ENCODE measurements at places on chromosomes 7 and 10. TPM values are rescaled to one million over a fixed set of nuclear protein-coding genes. Genes with fewer than 3 reads are reported as not detected.

Gene OPALIN
- not detected for polyA plus RNA-seq

GRCh38 chr7:36810032-36810431, 85.7 kb upstream of the AOAH start:
- DNase-seq = no peak

GRCh38 chr7:25430200-25430931, 202.1 kb upstream of the NPVF start:
- no peak for DNase-seq

DNA sequence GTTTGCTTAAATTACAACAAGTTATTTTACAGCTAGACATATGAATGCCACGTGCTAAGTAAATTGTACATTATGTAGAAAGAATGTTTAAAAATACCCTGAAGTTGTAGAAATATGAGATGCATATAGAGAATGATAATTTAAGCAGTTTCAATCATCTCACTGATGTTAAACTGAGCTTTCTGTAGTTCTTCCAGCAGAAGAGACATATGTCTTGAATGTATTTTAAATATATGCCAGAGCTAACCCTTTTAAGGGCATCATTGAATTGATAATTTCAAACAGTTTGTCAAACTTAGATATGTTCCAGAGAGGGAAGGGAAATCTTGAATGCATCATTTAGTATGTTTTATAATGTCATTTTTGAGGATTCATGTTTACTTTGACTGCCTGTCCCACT, 255.2 kb downstream of the MDFIC start:
- no peak for DNase-seq

Gene FOXI2
- polyA plus RNA-seq = not detected

GRCh38 chr10:62068464-62068863, 167.0 kb downstream of the ARID5B start:
- no peak for DNase-seq

GRCh38 chr7:134845461-134845860, 66.0 kb downstream of the CALD1 start:
- peak; percentile 13 for DNase-seq

DNA sequence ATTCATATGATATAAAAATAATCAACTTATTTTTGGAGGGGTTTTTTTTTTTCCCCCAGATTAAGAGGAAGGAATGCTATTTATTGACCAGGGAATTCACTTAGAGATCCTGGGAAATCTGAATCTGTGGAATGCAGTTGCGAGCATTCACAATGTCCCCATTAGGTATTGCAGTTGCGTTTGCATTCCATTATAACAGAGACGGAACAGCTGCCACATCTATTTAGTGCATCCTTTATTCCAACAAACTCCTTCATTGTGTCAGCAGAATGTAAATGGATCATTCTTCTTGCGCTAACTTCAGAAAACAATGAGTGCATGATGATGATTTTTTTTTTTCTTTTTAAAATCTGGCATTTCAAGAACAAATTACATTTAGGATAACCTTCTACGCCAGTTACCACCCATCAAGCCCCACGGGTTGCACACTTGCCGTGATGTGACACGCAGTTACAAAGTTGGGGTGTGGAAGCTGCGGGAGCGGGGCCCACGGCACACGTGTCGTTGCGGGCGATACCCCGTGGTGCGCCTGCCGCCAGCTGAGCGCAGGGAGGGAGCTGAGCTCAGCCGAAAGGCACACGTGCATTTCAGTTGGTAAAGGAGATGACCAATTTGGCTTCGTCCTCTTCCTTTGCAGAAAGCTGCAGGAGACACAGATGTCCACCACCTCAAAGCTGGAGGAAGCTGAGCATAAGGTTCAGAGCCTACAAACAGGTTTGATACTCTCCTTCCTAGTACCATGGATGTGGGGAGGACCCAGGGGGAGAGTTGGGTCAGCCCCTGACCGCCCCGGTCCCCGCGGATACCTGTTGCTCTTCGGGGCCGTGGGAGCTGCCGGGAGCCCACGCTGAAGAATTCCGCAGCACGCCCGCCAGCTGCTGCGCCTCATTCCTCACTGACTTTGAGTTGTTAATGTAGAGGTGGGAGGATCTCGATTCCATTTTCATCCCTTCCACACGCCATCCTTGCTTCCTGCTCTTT, 175.3 kb upstream of the SH2B2 start:
- DNase-seq = no peak

DNA sequence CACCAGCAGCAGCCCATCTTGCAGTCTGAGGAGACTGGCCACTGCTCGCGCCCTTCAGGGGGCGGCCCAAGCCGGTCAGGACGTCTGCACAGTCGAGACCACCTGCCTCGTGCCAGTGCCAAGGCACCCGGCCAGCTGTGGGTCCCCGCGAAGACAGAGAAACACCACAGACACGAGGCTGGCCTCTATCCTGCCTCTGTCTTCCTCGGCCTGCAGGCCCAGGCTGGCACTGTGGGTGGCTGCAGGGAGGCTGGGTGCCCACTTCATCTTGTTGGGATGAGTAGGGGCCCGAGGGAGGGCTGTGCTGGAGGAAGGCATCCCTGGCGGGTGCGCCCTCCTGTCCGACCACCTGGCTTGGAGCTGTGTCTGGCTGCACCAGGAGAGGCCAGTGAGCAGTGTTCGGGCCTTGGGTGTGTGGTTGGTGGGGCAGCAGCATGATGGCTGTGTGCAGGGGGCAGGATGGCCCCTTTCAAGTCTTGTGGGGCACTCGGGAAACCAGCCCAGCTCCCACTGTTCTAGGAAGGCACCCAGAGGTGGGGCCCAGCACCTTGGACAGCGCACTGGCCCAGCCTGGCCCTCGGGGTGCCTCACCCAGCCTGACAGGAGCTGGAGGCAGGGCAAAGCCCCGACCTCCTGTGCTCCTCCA, 7.3 kb downstream of the DPYSL4 start:
- DNase-seq = no peak

- DNase-seq = no peak
Observed at GRCh38 chr10:91592266-91592975, 40.5 kb downstream of the PPP1R3C start.

GRCh38 chr10:44358080-44358771, 26.7 kb downstream of the CXCL12 start:
- no peak for DNase-seq

GRCh38 chr10:78458983-78459638, 425.4 kb downstream of the RPS24 start:
- no peak for DNase-seq

Gene ATG9B
- polyA plus RNA-seq = 0.12 TPM

Gene PTTG1IP2
- not detected for polyA plus RNA-seq

DNA sequence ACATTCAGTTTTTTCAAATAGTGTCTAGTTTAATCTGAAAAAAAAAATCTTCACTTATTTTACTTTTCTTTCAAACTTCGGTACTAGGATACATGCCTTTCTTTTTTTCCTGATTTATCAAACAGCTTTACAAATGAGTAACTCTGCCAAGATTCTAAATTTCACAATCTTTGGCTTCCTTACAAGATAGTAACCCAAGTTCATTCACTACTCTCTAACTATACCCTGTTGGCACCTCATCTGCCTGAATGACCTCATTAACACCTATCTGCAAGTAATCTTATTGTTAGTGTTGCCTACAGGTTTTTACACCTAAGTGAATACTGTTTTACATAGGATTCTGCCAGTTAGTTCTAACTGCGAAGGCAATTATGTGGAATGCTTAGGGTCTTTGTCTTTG, 159.8 kb downstream of the FOXP2 start:
- DNase-seq = no peak

DNA sequence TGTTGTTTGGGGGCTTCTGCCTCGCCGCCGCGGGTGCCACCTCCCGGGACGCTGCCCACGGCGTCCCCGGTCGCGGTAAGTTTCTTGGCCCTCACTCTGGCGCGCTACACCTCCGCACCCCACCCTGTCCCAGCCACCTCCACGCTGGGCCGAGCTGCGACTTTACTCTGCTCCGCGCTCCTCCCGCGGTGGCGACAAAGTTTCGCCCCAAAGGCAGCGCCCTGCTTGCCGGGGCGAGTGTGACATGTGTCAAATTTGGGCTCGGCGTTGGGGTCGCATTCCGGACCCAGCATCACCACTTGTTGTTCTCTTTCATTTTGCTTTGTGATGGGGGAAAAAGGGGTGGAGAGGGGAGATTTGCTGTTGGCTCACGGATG, 167.7 kb upstream of the PPP1R3A start:
- no peak for DNase-seq

Gene VAX1
- polyA plus RNA-seq = not detected

- DNase-seq = no peak
Observed at GRCh38 chr10:132463333-132464255, 66.6 kb downstream of the PWWP2B start.

DNA sequence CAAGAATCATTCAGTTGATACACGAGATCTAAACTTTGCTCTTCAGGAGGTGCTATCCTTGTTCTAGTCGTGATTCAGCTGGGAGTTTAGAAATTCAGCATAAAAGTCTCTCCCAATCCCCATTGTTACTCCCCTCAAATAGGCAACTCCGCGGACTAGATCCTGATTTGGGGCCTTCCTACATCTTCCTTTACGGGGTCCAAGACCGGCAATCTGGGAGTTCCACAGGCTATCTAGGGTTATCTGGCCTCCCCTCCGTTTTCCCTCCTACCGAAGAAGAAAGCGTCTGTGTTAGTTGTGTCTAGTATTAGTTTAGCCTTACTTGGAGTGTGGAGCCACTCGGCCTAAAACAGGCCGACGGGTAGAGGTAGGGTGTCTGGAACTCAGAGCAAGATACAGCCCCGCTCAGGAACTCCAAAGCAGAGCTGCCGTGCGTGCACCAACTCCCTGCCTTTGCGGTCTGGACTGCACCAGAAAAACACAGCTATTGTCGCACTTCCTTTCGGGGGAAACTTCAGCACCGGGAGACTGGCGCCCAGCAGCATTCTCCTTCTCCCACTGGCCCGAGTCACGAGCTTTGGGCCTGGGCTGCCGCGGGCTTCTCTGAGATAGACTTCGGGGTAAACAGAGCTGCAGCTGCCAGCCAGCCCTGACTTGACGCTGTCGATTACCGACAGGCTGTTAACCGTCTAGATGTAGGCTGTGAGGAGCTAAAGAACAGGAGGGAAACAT, 1.5 kb upstream of the DLX5 start:
- DNase-seq = no peak

- no peak for DNase-seq
Observed at GRCh38 chr7:157080111-157080730, 58.5 kb upstream of the UBE3C start.

GRCh38 chr7:56009695-56010094, 41.5 kb downstream of the PSPH start:
- DNase-seq = no peak

Gene CPN1
- polyA plus RNA-seq = not detected

Gene SLC16A12
- 0.10 TPM for polyA plus RNA-seq

GRCh38 chr7:39592586-39592985, 26.4 kb downstream of the YAE1 start:
- no peak for DNase-seq

Gene TMEM196
- polyA plus RNA-seq = not detected

Gene COL13A1
- 0.89 TPM for polyA plus RNA-seq

DNA sequence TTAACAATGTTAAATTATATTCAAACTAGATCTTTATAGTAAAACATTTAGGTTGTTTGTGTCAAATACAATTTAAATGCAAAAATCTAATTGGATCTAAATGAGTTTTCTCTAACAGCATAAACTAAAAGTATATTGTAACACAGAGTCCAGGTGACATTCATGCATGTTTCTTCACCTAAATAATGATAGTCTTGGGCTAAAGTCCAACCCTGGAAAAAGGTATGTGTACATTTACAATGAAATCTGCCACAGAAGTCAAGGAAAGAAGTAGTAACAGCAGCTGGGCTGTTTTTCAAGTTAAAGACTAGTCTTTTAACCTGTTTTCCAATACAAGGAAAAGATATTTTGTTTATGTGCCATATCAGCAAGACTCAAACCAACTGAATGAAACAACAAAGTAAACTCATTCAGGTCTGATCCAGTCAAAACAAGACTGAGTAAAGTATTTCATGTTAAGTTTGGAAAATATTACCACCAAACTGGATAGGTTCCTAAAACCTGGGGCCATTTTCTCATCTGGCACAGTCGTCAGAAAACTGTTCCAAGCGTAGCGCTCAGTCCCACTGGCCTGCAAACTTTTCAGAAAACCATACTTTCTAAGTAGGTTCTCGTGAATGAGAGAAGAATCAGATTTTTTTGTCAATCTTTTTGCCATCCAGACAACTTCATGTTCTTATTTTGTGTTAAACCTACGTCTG, 349.2 kb downstream of the HGF start:
- DNase-seq = no peak

DNA sequence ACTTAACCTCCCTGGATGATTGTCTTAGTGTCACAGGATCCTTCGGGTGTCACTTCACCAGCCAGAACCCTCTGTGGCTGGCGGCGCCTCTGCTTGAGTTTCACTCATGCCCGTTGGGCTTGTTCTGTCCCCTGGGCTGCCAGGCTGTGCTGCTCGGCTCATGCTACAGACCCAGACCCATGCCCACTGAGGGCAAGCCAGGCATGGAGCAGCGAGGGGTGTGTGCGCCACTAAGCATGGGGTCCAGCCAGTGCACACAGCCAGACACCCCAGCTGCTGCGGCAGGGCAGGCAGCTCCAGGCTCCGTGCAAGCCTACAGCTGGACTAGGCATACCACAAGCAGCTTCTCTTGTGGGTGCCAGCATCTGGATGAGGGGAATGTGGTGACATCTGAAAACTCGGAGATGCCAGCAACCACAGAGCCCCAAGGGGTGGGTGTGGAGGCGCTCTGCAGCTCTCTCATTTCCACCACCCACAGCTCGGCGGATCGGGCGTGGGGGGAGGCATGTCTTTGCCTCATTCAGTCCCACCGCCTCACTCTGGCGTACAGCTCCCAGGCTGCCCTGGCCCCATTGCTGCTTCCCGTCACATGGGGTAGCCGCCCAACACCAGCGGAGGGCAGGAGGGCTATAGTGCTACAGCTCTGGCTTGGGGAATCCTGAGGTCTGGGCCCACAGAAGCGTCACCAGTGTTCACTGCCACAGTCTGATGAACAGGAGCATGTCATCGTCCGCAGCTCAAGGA, 269.6 kb upstream of the LRGUK start:
- DNase-seq = no peak

DNA sequence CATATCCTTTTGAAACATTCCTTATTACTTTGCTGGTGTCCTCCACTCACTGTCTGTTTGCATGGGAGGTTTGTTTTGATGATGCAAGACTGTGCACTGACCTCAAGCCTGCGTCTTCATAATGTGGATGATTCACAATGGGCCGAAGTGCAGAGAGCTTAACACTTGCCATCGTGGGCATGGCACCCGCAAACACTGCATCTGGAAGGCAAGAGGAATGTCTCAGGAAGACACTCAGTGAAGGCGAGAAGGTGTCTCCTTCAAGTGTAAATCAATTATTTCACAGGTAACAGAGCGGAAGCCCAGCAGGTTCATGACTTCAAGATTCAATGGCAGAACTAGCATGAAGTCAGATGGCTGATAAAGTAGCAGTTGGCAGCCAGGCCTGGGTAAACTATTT, 98.1 kb downstream of the DPY19L1 start:
- DNase-seq = no peak

DNA sequence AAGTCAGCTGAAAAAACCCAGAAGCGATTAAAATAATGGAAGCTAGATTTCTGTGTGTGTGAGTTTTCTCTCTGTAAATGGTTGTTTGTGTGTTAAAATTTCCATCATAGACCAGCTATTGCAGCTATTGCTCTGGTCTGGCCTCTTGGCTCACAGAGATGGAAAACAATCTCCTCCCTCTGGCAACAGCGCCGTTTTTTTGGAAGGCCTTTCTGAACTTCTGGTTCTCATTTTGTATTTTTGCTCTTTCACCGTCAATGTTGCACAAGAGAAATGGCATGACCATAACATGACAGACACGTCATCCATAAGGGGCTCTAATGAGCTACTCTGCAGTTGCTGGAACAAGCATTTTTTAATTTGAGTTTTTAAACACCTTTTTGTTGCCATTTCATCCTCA, 91.0 kb downstream of the CUBN start:
- DNase-seq = no peak

GRCh38 chr7:125516194-125516593, 586.6 kb upstream of the POT1 start:
- DNase-seq = no peak

Data from keratinocyte (primary cell).